ENCODE measurements at places on chromosomes 1 and 21. TPM values are rescaled to one million over a fixed set of nuclear protein-coding genes. Genes with fewer than 3 reads are reported as not detected.

DNA sequence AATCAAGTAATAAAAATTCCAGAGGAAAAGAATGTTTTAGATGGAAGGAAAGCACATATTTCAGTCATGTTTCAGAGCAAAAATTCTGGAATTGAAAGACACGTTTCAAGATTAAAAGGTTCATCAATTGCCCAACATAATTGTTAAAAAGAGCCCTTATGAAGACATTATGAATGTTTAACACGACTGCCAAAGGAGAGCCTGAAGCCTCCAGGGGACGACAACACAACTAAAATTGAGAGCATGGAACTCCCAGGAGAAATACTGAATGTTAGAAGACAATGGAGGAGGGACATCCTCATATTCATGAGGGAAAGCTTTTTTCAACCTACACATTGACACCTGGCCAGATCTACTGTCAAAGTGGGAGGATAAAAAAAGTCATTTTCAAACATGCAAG, 16.0 kb downstream of the OR2T11 start:
- peak; percentile 81 for DNase-seq

- no peak for DNase-seq
Measured at GRCh38 chr1:240829487-240829886, 217.5 kb upstream of the GREM2 start.

GRCh38 chr1:64039390-64039926, 164.0 kb upstream of the UBE2U start:
- DNase-seq: peak; percentile 38

GRCh38 chr1:91527266-91527765, 26.7 kb downstream of the CDC7 start:
- DNase-seq: no peak

GRCh38 chr21:35924714-35925301, 135.5 kb downstream of the SETD4 start:
- DNase-seq: no peak

GRCh38 chr1:110004583-110004982, 20.0 kb downstream of the AHCYL1 start:
- no peak for DNase-seq

GRCh38 chr1:216186816-216187215, 236.4 kb downstream of the USH2A start:
- DNase-seq: no peak

GRCh38 chr1:246838118-246838456, 93.7 kb downstream of the AHCTF1 start:
- DNase-seq: no peak

GRCh38 chr1:234869182-234870019, 259.2 kb downstream of the TOMM20 start:
- no peak for DNase-seq

GRCh38 chr1:212518188-212519054, 85.7 kb downstream of the NENF start:
- DNase-seq: peak; percentile 69

GRCh38 chr1:39488012-39488545, 3.4 kb upstream of the BMP8A start:
- no peak for DNase-seq

- no peak for DNase-seq
Measured at GRCh38 chr21:28338701-28339305, 653.9 kb downstream of the LTN1 start.

DNA sequence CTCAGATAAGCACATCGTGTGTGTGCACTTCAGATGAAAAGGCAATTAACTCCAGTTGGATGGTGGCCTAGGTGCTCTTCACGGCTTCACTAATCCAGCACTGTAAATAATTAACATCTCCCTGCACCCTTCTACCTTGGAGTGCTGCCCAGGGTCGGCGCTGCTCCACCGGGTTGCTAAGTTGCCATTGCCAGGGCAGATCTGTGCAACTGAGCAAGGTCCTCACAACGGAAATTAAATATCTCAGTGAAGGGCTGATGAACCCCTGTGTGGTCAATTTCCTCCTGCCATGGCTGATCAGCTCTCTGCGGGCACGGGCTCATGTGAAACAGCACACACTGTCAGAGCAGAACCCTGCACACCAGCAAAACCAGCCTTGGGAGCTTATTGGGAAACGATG, 63.2 kb downstream of the SYDE2 start:
- DNase-seq: peak; percentile 94

DNA sequence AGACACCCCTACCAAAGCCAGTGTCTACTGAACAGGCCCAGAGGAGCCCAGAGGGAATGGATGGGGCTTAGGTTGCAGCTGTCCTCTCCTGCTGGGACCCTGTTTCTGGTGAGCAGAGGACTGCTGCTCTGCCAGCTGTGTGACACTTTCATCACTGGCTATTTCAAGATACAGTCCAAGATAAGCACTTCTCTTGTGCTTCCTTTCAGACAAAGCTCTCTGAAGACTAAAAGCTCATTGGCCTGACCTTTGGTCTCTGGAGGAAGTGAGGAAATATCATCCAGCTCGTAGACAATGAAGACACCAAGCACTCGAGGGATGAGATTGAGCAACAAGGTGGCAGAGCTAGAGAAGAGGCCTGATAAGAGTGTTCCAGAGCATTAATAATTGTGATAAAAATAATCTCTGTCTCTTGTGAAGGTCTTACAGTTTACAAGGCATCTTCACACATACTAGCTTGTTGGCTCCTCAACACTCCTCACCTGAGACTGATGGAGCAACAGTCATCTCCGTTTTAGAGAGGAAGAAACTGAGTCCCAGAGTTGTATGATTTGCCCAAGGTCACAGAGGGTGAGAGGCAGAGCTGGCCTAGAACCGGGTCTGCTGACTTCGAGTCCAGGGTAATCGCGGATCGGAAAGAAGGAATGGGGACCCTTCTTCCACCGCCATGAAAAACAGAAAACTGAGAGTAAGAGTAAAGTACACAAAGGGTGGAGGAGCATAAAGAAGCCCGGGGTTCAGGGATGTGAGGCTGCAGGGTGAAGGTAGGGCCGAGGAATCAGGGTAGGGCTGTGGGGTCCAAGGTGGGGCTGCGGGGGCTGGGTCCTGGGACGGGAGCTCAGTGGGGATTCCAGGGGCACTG, 666 bp downstream of the PAFAH2 start:
- DNase-seq: no peak

Gene CAMK1G
- polyA plus RNA-seq: 1.2 TPM

Gene UBL4B
- not detected for polyA plus RNA-seq

Gene ZNF326
- polyA plus RNA-seq: 8.8 TPM

Gene USH2A
- 0.26 TPM for polyA plus RNA-seq
